Stimulated activated CD4-positive, alpha-beta T cell treated with anti-CD3 and anti-CD28 coated beads, Interleukin-15, amount 100 ng/mL, for 24 hours (primary cell): ENCODE measurements at places on chromosomes 1 and 21.

GRCh38 chr1:52179073-52179472 is 37.2 kb downstream of the ZFYVE9 start:
- DNase-seq: no peak

DNA sequence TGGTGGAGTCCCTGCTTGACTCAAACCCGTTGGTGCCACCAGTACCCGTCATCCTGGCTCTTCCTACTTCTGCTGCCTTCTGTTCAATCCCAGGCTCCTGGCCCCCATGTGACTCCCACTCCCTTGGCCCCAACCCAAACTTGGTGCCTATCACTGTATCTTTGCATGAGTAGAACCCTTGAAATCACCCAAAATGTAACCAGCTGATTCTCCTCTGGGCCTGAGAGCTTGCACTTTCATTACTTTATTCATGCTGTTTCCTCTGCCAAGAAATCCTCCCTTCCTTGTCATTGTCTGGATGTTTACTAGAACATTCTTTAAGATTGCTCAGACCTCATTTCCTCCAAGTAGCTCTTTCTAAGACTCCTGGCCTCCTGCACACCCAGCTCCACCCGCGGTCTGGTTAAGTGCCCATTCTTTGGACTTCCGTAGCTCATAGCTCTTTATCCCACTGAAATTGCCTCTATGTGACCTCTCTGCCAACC is 15.7 kb downstream of the PTAFR start:
- no peak for DNase-seq

GRCh38 chr1:159750621-159751020 is 30.1 kb upstream of the DUSP23 start:
- DNase-seq: no peak

DNA sequence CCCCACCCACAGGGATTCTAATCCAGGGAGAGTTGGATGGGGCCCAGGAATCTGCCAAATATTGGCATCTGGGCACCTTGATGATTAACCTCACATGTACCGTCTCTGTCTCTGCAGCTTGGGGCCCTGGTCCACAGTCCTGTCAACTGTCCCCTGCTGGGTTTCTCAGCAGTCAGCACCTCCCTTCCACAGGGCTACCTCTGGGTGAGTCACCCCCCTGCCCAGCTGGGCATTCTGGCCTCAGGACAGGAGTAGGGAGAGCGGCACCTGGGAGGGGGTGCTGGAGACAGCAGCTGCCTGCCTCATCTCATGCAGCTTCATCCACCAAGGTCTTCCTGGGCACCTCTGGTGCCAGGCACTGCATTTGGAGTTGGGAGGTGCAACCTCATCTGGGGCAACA is 100.6 kb upstream of the ACTL8 start:
- DNase-seq: no peak

DNA sequence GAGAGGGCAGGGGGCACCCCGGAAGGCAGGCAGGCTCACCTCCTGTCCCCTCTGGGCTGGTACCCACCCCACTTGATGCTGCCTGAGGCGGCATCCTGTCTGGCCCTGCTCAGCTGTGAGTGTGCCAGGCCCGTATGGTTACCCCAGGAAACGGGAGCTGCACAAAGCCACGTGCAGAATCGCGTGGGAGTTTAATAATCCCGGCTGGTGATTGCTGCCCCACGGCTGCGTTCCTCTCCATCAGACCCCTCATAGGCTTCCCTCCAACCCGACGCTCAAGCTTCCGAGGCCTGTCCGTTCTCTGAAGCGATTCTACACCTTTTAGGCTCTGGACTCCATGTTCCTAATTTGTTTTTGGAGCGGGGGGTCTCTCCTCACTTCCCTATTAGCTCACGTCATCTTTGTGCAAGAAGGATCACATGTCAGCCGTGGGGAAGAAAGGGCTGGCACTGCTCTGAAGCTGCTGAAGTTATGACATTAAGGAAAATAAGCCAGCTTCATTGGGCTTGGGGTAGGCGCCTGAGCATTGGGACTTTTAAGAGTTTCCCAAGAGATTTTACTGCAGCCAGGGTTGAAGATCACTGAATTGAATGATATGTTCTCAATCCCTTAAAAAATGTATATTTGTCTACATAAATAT is 1.1 kb upstream of the B3GALT5 start:
- no peak for DNase-seq

DNA sequence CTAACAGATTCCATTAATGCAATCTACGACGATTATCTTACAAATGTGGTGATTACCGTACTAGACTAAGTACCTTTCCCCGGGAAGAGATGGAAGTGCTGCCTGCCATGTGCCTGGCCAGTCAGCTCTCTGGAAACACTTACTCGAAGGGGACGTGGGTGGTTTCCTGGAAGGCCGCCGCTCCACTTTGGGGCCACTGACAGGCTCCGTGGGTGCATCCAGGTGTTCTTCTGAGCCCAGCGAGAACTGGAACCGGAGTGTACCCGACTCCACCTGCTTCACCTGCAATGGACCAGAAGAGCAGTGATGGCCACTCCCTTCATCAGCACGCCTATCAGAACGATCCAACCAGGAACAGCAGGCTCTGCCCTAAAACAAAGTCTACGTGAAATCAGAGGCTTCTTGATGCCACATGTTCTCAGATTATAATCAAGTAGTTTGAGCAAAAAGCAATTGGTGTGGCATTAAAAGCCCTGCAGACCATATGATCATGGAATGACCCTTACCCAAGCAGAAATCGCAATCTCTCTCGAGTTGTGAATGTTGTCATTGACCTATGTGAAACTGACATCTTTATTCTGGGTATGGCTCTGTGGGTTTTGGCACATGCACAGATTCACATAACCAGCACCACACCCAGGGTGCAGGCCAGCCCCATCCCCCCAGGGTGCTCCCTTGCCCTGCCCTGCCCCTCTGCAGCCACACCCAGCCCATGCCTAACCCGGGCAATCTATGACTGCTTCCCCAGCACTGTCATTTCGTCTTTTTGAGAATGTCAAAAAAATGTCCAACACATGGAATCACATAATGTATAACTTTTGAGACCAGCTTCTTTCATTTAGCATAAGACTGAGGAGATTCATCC is 64.5 kb downstream of the NPHP4 start:
- DNase-seq: no peak

DNA sequence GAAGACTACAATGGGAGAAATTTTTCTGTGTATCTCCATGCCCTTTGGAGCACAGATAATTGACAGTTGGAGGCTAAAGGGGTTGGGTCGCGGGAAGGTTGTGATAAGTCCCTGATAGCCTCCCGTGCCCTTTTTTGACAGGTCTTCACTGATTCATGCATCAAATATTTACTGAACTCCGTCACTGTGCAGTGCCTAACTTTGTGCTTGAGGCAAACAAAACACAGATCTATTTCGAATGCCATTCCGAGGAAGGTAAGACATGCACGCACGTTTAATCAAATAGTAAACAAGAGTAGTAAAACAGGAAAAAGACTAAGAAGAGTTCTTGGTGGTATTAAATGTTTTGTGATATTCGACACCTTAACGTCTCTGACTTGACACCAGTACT is 494 bp upstream of the PIP5K1A start:
- DNase-seq: no peak

GRCh38 chr1:170594066-170594626 is 62.2 kb downstream of the GORAB start:
- DNase-seq: no peak

DNA sequence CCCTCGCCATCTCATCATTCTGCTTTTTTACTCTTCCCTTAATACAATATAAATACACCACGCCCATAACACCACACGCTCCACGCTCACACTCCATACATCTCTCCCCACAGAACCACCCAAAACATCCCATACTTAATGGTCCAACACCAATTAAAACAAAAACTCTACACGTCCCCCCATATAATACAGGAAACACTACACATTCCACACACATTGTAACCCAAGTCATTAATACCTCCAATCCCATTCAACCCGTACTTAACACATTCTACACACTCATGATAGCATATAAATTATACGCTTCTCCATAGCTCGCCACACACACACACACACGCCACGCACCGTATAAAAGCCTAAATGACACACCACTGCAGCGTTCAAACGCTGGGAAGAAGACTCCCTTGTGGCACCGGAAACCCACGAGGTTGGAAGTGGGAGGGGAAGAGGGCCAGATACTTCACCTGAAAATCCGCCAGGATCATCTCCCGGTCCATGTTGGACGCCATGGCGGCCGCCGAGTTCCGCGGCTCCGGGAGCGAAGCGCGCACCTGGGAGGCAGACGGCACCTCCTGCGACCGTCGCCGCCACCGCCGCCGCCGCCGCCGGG is 659 bp downstream of the FAF1 start:
- peak; percentile 55 for DNase-seq

DNA sequence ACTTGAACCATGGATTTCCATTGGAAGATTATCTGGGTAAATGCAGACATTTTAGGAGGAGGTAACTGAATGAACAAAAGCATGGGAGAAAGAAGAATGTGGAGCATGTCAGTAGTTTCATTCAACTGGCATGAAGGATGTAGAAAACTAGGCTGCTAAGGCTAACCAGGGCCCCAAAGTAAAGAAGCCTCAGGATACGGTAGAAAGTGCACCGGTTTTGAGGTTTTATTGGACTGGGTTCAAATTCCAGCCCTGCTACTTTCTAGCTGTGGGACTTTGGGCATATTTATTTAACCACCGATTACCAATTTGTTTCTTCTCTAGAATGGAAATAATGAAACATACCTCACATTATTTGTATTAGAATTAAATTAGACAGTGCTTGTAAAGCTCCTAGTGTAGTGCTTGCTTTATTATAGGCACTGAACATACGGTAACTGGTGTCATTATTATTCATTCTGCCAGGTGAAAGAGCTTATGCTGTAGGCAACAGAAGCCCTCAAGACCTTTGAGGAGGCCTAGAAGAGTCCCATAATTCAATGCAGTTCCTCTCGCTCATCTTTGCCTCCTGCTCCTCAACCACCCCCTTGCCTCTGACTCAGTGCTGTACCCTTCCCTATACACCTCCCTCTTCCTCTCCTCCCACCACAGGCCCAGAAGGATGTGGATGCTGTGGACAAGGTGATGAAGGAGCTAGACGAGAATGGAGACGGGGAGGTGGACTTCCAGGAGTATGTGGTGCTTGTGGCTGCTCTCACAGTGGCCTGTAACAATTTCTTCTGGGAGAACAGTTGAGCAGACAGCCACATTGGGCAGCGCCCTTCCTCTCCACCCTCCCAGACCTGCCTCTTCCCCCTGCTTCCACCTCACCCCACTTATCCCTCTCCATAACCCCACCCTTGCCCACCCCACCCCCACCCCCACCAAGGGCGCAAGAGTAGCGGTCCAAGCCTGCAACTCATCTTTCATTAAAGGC is 2.5 kb upstream of the CHTOP start:
- peak; percentile 30 for DNase-seq

GRCh38 chr1:156149374-156150332 is 3.7 kb upstream of the SEMA4A start:
- no peak for DNase-seq

DNA sequence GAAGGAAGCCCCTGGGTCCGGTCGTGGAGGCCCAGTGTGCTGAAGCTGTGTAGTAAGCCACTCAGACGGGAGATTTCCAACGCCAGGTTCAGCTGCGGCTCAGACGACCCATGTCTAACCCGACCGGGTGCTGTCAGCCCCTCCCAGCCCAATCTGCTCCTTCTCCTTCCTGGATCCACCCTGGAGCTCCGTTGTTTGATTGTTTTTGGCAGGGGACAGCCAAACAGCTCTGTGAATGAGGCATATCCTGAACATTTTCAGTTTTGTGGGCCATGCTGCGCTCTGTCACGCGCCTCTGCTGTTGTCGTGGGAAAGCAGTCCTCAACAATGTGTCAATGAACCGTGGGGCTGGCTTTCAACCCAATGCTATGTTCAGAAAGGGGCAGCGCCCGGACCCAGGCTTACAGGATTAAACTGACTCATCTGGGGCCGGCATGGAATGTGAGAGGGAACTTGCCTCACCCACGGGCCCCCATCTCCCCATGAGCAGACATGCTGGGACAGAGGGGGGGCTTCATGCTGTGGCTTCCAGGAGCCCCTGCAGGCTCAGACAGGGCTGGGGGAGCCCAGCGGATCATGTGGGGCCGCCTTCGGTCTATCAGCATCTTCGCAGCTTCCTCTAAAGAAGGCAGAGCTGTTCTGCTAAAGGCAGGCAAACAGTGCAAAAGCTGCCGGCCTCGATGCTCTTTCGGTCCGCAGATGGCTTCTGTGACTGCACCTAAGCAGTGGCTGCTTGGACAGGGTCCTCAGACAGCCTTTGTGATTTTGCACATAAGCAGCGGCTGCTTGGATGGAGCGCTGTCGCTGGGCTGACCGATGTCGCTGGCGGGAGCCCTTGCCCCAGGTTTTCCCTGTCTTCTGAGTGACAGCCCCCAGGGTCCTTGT is 101.7 kb downstream of the RIPK4 start:
- DNase-seq: no peak

GRCh38 chr1:165549973-165550372 is 6.2 kb downstream of the LRRC52 start:
- DNase-seq: no peak

GRCh38 chr1:197106869-197107268 is 39.6 kb downstream of the ASPM start:
- no peak for DNase-seq

GRCh38 chr1:40435876-40436275 is 14.4 kb upstream of the ZFP69B start:
- no peak for DNase-seq

- no peak for DNase-seq
These were observed 115.8 kb upstream of the PBX1 start for GRCh38 chr1:164443166-164443565.

GRCh38 chr1:67401443-67401842 is 28.8 kb downstream of the SERBP1 start:
- DNase-seq: no peak

GRCh38 chr1:39866767-39867166 is 16.5 kb downstream of the TRIT1 start:
- DNase-seq: no peak

DNA sequence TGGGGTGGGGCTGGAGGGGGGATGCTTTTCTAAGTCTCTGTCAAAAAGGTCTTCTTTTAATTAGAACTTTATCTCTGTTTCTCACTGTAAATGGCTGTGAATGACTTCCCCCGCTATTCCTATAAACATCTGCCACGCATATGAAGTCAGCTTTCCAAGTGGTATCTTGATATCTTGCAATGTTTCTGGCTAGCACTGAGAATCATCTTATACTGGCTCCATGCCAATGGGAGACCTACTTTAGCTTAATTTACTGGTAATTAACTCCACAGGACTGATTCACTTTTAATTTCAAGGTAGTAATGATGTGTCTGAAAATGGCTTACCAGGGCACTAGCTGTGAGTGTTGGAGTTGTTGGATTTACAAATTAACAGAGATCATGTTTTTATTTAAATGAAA is 4.3 kb downstream of the GPR88 start:
- no peak for DNase-seq

GRCh38 chr1:113211467-113211866 is 138.5 kb downstream of the LRIG2 start:
- DNase-seq: no peak

GRCh38 chr1:163300568-163300967 is 21.2 kb upstream of the NUF2 start:
- DNase-seq: no peak

DNA sequence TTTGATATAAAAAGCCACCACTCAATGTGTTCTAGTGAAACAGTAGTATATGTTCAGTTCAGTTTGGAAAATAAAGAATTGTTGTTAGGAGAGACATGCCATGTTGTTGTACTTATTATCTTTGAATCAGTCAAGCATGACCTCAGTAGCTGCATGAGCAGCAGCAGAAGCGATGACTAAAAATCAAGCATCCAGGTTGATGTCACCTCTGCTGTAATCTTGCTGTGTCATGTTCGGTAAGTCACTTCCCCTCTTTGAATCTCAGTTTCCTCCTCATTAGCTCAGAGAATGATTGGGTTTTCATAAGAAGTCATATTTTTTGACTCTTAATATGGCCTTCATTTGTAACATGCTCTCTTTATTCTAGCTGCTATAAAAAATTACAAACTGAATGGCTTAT is 428.4 kb upstream of the B3GALT2 start:
- DNase-seq: no peak

- DNase-seq: peak; percentile 71
These were observed 2.1 kb downstream of the ARHGEF2 start for GRCh38 chr1:155976062-155976912.
